ENCODE measurements at places on chromosomes 7 and 10. TPM values are rescaled to one million over a fixed set of nuclear protein-coding genes. Genes with fewer than 3 reads are reported as not detected.

GRCh38 chr10:129764901-129765663 lies 199.0 kb downstream of the EBF3 start:
- no peaks in the 10 kb centered on the region for H3K4me1 ChIP-seq
- no peak for DNase-seq
- no peaks in the 10 kb centered on the region for H3K27me3 ChIP-seq
- H3K4me3 ChIP-seq = no peak overlapping the region
- no peaks in the 10 kb centered on the region for H3K36me3 ChIP-seq
- no peak overlapping the region for H3K27ac ChIP-seq

DNA sequence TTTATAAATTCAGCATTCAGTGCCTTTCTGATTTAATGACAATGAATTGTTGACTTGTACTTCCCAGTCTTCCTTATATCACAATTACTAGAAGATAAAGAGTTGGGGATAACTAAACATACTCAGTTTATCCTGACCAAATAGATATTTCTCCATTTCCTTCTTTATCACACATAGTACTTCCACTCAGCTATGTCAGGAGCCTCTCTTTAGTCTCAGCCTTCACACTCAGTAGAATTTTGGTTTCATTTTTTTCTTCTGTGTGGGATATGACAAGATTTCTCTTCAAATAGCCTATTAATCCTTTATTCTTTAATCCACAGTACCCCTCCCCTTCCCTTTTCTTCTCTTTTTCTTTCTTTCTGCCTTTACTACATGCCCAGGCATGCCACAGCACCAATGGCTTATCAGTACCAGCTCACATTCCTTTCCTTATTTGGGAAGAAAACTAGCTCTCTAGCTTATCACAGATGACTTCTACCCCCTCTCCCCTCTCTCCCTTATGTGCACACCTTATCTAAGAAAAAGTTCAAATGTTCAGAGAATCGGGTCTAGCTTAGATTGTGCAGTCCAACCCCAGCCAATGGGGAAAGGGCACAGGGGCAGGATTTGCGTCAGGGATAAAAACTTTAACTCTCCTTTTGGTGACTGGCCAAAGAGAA lies 109.0 kb downstream of the PHF14 start:
- no peaks in the 10 kb centered on the region for H3K27me3 ChIP-seq
- no peak overlapping the region for H3K4me3 ChIP-seq
- no peaks in the 10 kb centered on the region for H3K4me1 ChIP-seq
- no peak overlapping the region for H3K27ac ChIP-seq
- H3K36me3 ChIP-seq = 0 out of 2 replicates have a peak, but pooled peaks cover 3% of the 10 kb centered on the region

DNA sequence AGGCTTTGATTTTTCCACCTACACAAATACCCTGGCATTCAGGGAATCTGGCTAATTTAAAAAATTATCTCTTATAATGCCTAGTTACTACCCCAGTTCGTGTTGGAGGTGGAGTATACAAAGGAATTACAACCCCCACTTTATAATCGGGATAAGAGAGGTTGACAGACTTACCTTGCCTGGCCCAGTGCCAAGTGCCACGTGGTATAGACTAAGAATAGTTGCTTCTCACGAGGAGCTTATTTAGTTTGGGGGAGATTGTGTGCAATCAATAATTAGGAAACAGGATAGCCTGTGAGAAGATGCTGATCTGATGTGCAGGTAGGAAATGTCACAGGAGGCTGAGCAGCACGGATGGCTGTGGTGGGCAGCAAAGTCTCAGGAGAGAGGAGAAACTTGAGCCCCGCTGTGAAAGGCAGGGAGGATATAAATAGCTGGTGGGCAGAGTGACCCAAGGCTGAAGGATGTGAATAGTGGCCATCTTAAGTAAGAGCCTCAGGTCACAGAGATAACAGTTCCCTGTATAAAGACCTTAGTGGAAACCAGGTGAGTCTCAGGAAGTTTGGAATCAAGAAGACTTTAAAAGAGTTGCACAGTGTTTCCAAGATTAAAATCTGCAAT lies 11.3 kb upstream of the ATXN7L1 start:
- H3K4me3 ChIP-seq = no peak overlapping the region
- no peak overlapping the region for H3K27ac ChIP-seq
- no peak for DNase-seq
- H3K36me3 ChIP-seq = no peaks in the 10 kb centered on the region
- H3K27me3 ChIP-seq = no peaks in the 10 kb centered on the region
- no peaks in the 10 kb centered on the region for H3K4me1 ChIP-seq

DNA sequence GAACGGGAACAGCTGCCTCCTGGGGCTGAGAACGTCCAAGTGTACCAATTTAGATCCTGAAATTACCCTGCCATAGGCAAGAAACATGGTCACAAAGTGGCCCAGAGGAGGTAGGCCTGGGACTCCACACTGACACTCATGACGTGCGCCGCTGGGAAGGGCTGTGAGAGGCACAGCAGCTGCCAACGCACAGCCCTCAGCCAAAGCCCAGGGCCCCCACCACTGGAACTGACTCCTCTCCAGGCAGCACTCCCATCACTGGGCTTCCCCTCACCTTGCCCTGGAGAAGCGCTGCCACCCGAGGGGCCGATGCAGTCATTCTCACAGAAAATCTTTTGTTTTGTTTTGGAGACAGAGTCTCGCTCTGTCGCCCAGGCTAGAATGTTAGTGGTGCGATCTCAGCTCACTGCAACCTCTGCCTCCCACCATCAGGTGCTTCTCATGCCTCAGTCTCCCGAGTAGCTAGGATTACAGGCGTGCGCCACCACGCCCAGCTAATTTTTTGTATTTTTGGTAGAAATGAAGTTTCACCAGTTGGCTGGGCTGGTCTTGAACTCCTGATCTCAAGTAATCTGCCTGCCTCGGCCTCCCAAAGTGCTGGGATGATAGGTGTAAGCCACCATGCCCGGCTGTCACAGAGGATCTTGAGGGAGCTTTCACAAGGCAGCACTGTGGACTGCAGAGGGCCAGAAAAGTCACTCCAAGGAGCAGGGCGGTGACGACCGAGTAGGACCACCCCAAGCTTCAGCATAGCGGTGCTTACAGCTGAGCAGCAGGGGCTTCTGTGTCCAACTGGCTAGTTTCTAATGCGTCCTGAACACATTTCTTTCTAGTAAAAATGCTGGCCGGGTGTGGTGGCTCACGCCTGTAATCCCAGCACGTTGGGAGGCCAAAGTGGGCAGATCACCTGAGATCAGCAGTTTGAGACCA lies 13.5 kb downstream of the GUSB start:
- H3K36me3 ChIP-seq = peaks cover 7% of the 10 kb centered on the region
- DNase-seq = no peak
- no peaks in the 10 kb centered on the region for H3K4me1 ChIP-seq
- no peak overlapping the region for H3K27ac ChIP-seq
- no peaks in the 10 kb centered on the region for H3K27me3 ChIP-seq
- no peak overlapping the region for H3K4me3 ChIP-seq

- H3K4me3 ChIP-seq = no peak overlapping the region
- no peaks in the 10 kb centered on the region for H3K4me1 ChIP-seq
- H3K36me3 ChIP-seq = no peaks in the 10 kb centered on the region
- no peak overlapping the region for H3K27ac ChIP-seq
- DNase-seq = no peak
Observed at GRCh38 chr7:2892549-2892948, 48.4 kb upstream of the GNA12 start.

Gene NACAD
- 0.93 TPM for polyA plus RNA-seq

Gene PGAM2
- not detected for polyA plus RNA-seq
